ENCODE measurements at places on chromosomes 2 and 18.

DNA sequence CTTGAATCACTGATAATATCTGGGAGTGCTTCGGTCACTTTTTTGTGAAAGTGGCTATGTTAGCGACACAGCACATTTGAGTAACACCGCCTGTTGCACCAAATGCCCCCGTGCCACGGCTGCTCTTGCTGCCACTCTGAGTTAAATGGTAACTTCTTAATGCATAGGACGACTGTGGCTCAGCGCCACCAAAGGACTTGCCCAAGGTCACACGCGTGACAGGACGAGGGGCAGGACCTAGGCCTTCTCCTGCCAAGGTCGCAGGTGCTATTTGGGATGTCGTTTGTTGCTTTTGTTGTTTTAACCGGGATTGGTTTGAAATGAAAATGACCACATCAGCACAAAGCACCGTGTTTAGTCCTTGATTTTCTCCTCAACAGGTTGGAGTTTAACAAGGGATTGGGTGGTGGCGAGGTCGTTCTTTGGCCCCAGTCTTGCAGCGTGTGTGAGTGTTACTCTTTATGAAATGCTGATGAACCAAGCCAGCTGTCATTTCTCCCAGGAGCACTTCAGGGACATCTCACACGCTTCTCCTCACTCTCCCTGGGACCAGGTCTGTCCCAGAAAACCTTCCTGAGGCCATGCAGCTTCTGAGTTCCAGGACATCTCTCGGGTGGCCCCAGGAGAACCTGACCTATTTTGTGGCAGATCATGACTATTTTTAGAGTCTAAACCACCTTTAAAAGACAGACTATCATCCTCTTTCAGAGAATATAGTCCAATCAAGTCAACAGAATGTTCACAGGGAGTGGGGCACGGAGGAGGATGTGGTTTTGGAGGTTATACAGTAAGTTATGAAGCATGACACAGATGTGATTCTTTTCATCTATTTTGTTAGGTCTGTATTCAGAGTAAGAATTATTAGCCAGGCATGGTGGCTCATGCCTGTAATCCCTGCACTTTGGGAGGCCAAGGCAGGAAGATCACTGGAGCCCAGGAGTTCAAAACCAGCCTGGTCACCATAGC is 49.9 kb downstream of the MTCL1 start:
- DNase-seq: no peak

DNA sequence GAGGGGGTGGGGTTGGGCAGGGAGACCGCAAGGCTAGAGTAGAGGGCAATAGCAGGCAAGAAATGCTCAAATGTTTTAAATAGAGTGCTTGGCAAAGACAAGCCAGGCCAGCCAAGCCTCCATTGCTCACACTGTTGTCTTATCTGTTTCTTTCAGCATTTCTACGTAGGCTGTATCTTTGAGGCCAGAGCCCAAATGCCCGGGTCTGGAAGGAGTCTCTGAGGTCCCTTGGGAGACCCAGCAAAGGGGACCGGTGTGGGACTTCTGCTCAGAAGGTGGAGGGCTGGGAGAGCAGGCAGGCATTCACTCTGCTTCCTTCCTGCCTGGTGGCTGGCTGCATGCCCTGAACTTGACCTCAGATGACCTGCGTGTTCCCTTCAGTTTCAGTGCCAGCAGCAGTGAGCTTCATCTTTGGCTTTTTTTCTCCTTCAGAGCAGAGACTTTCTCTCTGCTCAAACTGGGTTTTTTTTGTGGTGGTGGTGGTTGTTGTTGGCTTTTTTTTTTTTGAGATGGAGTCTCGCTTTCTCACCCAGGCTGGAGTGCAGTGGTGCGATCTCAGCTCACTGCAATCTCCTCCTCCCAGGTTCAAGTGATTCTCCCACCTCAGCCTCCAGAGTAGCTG is 13.7 kb upstream of the TET3 start:
- DNase-seq: no peak

DNA sequence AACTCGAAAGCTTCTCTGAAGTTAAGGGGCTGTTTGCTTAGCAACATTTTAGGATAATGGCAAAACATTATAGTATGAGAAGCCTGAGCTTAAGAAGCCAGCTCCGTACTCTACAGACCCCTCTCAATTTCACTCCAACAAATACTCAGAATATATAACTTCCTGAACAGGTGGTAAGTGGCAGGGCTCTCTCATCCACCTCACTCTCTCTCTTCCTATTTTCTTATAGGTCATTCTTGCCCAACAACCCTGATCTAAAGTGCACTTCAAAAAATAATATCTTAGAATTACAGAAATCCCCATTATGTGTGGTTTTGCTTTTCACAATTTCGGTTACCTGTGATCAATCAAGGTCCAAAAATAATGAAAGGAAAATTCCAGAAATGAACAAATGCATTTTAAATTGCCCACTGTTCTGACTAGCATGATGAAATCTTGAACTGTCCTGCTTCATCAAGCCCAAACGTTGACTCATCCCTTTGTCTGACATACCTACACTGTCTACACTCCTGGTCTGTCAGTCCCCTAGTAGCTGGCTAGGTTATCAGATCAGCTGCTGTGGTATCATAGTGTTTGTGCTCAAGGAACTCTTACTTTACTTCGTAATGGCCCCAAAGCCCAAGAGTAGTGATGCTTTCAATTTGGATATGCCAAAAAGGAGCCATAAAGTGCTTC is 122.8 kb upstream of the COL5A2 start:
- DNase-seq: no peak

DNA sequence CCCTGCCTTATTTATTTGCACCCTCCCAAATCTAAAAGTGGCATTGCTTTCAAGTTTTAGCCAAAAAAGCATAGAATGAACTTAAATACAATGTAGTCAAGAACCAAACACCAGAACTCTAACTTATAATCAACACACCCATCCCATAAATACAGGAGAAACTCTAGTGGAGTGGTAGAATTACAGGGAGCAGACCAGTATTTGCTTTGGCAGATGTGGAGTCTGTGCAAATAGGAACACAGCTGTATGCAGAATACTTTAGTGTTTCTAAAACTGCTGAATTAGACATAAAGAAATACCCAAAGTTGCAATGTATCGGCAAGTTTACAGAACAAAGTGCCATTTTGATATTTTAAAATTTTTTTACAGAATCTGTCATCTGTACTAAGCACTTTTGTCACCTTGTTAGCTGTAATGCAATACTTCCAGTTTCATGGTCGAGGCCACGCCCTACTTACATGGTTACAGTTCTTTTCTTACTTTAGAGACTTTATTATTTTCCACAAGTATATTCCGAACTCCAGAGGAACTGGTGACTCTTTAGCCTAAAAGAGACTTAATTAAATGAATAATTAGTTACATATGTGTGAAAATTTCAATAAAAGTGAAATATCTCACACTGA is 23.7 kb upstream of the COL5A2 start:
- DNase-seq: no peak

- DNase-seq: no peak
Measured at GRCh38 chr2:121505005-121505404, 25.7 kb upstream of the RNU4ATAC start.

Measured in ELF-1 (cell line).